ENCODE measurements at places on chromosomes 1 and 21.

- DNase-seq, result no peak
These were observed 71.4 kb downstream of the CDC7 start for GRCh38 chr1:91572044-91572443.

DNA sequence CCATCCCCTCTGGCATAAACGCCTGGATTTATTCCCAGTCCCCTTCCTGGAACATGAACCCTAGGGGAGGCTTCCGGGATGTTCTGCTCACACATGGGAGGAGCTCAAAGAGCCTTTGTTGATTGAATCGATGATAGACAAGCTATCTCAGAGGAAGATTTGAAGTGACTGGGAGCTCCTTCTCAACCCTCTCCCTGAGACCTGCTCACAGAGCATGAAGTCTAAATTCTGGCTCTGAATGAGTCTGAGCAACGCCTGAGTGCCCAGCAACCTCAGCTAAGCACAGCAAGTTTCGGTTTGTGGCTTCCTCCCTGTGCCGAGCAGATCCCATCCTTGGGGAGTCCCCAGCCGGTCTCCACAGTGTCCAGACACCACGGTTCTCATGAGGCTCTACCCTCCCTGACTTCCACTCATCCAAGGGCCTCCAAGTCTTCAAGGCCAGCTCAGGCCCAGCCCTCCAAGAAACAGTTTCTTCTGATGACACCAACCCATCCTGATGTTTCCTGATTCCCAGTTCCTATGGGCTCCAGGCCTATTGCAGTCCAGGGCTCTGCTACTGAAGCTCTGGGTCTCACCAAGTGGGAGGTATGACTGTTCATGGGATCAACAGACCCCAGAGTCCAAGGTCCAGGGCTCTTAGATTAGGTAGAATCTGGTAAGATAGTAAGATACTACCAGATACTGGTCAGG, 190.8 kb downstream of the DYRK1A start:
- no peak for DNase-seq

DNA sequence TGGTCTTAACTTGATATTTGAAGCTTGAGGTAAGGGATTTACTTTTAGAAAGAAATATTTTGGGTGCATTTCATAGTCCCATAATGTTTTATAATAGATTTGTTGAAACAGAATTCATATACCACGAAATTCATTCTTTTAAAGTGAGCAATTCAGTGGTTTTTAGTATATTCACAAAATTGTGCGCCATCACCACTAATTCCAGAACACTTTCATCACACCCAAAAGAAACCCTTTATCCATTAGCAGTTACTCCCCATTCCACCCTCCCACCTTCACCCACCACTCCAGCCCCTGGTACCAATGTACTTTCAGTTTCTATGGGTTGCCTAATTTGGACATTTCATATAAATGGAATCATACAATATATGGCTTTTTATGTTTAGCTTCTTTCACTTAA, 38.9 kb upstream of the DMRTB1 start:
- peak; percentile 15 for DNase-seq

DNA sequence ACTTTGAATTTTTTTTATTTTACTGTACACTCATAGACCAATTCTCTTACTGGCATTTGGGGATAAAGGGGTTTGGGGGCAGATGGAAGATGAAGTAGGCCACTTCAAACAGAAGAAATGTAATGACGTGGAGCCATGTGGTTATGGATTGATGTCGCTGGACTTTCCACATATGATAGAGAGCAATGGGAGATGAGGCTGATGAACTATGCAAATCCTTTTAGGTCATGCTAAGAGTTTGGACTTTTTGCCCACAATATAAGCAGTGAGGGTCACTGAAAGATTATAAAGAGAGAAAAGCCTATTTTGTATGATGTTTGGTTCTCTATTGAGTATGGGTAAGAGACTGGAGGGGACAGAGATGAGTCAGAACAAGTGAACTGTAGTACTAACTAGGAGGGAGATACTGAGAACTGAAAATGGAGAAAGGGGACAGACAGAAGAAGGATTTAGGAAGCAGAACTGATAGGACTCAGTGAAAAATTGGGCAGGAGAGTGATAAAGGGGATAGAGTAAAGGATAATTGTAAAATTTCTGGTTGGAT, 9.2 kb downstream of the C1orf21 start:
- DNase-seq, result no peak

GRCh38 chr1:207984831-207985572, 74.1 kb upstream of the CD34 start:
- no peak for DNase-seq

DNA sequence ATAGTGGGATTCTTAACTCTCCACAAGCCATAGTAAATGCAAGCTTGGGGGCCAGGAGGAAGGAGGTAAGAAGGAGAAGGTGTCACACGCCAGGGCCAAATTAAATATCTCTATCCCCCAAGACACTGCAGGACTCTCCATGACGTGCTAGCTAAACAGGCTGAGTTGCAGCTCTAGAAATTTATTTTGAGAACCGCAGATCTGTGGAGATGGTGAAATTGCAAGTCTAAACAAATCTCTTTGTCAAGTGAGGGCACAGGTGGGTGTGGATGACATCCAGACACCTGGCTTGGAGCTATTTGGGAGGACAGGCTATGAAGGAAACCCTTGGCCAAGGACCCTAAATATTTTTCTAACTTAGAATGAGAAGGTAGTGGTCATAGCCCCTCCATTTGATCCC, 39.5 kb upstream of the USP1 start:
- DNase-seq, result no peak
